ENCODE measurements at places on chromosomes 1 and 21.

DNA sequence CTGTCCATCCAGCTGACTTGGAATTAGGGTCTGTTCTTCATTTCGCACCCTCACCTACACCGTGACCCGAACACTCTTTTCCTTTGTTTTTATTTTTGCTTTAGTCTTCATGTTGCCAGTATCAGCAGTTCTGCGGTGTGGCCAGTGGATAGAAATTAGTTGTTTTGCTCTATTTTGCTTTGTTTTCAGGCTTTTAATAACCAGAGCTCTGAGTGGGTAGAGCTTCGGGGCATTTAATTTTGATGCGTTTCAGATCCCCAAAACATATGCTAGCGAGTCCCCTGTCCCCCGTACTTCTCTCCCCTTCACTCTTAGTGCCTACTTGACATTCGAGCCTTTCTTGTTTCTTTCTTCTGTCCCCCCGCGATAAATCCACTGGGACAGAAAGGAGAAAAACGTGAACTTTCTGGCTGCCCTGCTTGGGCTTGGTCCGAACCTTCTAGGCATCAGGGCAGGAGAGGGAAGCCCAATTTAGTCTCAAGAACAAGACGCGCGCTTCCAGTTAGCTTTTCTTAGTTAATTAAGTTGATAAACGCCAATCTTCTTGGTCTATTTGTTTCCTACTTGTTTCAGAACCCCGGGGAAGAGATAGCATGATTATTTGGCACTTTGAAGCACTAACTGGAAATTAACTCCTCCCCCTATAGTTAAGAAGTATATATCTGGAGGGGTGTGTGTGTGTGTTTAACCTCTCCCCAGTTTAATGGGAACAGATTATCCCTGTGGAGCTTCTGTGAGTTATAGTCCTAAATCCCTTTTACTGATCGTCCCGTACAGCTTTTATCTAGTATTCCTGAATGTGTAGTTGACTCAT lies 839 bp downstream of the SWT1 start:
- peak; percentile 66 for DNase-seq

DNA sequence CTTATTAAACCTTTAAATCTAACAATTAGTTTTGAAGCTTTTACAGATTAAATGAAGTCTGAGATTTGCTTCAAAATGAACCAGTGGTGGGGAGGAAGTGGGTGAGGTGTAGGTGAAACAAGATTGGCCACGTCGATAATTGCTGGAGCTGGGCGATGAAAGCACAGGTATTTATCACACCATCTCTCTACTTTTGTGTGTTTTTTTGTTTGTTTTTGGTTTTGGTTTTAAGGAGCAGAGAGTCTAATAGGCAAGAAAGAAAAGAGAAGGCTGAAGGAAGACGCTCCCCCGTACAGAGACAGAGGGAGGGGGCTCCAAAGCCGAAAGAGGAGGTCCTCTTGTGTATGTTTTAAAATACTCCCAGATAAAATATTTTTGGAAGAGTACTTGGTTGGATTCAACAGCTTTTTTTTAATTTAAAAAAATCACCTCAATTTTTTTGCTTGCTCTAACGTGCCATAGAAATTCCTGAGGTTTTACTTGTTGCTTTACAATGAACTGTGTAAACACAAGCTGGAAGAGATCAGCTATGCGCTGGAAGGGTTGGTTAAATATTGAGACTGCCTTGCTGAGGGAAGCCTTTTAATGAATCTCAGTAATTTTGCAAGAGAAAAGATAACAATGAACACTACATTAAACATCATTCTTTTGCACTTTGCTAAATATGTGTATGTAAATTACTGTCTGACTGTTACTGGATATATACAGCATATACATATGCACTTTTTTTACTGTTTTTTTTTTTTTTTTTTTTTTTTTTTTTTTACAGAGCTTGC lies 6.7 kb upstream of the LGALS8 start:
- DNase-seq: no peak

- DNase-seq: no peak
Observed at GRCh38 chr1:231020139-231020601, 19.9 kb downstream of the FAM89A start.

GRCh38 chr1:246907472-246907871 lies 24.3 kb downstream of the AHCTF1 start:
- DNase-seq: peak; percentile 14

- no peak for DNase-seq
Observed at GRCh38 chr1:18580047-18580446, 50.6 kb upstream of the PAX7 start.

DNA sequence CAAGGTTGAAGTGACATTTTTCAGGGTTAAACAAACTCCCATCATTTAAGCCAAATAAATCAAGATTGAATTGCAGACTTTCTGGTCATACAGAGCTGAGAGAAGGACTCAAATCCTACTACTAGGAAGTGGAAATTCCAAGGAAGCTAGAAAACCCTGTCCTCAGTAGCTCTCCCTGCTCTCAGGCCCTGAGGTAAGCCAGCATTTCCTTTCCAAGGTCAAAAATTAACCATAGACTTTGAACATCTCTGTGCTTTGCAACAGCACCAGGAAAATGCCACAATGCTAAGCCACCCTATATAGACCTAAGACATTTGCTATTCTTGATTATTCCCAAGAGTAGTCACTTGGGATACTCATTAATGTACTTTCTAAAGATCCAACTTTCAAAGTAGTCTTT lies 45.1 kb downstream of the LUZP1 start:
- DNase-seq: no peak

DNA sequence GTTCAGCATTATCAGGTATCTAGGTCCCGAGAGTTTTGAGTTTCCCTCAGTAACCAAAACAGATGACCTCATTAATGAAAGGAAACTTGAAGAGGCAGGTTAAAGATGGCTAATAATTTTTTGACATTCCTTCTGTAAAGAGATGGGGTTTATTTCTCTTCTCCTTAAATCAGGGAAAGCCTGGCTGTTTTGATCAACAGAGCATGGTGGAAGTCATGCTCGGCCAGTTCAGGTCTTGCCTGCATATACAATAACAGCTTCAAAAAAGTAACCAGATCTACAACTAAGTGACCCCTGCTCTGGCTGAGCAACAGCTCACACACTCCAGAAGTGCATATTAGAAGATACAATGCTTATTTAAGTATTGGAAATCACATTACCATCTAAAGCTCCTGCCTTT lies 36.6 kb upstream of the POU2F1 start:
- no peak for DNase-seq

- no peak for DNase-seq
Observed at GRCh38 chr1:229947968-229948367, 119.1 kb upstream of the GALNT2 start.

DNA sequence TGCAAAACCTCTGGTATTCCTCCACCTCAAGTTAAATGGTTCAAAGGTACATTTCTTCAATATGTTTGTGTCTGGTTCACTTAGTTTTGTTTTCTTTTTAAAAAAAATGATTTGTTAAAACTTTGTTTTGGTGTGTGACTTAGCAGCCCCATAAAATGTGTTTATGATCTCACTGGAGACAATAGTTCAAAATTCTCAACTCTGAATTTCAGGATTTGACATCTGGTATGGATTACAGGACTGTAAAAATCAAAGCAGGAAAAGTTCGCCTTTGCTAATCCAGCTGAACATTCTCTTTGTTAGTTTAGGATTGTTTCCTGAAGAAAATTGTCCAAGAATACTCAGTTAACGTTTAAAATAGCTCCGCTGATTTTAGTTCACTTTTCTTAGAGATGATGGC lies 231.7 kb downstream of the HMCN1 start:
- DNase-seq: no peak

DNA sequence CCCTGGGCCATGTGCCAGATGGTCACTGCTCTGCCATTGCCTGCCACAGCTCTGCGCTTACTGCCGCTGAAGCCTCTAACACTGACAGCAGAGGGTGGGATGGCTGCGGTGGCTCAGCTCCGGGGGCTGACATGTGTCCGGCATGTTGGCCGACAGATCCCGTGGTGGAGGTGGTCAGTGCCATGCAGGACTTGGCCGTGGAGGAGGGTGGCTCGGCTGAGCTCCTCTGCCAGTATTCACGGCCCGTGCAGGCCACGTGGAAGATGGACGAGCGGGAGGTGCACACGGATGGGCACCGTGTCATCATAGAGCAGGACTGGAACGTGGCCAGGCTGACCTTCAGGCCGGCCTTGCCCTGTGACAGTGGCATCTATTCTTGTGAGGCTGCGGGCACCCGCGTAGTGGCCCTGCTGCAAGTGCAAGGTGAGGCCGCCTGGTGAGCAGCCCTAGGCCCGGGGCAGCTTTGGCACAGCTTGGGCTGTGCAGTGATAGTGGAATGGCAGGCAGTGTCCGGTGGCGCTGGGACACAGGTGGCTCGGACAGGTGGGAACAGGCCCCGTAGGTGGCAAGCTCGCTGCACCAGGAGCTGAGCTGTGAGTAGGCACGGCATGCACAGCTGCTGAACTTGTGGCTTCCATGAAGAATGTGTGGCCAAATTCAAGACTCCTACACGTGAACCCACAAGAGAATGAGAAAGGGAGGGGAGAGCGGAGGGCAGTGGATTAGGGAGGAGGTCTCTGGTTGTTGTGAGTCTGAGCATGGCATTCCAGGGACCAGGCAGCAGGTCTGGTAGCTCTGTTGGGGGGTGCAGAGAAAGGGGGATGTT lies 91.8 kb downstream of the TRIM11 start:
- no peak for DNase-seq

- DNase-seq: peak; percentile 33
Observed at GRCh38 chr1:1200876-1201810, 5.2 kb downstream of the TNFRSF18 start.

DNA sequence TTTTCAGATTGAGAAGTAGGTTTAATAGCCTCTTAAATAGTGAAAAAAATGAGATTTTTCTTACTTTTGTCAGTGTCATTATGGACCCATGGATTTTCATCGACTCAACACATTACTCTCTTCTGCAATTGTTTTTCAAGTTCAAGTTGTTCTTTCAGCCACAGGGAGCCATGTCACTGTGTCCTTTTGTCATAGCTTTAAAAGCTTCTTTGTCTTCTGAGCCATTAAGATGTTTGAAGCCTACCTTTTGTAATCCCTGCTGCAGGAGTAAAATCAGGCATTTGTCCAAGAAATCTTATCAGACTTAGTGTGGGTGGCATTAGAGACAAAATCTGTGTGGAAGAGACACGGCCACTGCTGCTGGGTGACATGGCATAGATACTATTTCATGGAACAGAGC lies 92.8 kb upstream of the ZP4 start:
- DNase-seq: no peak

Measured in NCI-H2227 treated with DMSO at 0.1 percent for 48 hours (cell line).